Activated CD8-positive, alpha-beta memory T cell treated with anti-CD3 and anti-CD28 coated beads for 1 hour (primary cell): ENCODE measurements at places on chromosomes 5 and 9.

- no peak for DNase-seq
Observed at GRCh38 chr5:2602451-2603271, 148.8 kb downstream of the IRX2 start.

- no peak for DNase-seq
Observed at GRCh38 chr5:56480705-56481427, 247.7 kb upstream of the ANKRD55 start.

DNA sequence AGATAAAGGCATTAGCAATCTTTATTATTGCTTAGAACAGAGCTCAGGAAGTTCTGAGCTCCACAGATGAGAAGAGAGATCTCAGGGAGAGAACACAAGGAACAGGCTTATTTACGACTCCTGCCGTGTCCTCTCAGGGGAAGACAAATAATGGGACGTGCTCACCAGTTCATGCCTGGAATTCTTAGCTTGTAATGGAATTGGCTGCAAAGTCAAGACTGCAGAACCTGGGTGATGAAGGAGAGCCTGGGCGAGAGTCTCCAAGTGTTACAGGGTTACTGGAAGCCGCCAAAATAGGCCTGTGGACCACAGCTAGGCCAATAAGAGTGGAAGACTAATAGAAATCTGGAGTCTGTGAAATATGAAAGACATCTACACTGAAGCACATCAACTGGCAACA, 174.5 kb upstream of the ADAMTSL1 start:
- DNase-seq, result no peak

GRCh38 chr9:77023726-77024125, 4.3 kb downstream of the FOXB2 start:
- DNase-seq, result no peak

GRCh38 chr9:5562806-5563416, 52.6 kb downstream of the PDCD1LG2 start:
- no peak for DNase-seq

- no peak for DNase-seq
Observed at GRCh38 chr9:95082401-95083084, 235.0 kb downstream of the FANCC start.

GRCh38 chr5:122674385-122674784, 100.5 kb upstream of the SNX2 start:
- DNase-seq, result no peak

- DNase-seq, result no peak
Observed at GRCh38 chr9:121450241-121450640, 49.4 kb downstream of the GGTA1 start.

- DNase-seq, result no peak
Observed at GRCh38 chr5:164051745-164052144, 546.3 kb downstream of the MAT2B start.

- no peak for DNase-seq
Observed at GRCh38 chr9:69620731-69621130, 51.4 kb downstream of the APBA1 start.

GRCh38 chr9:3180696-3181048, 336.8 kb upstream of the PUM3 start:
- DNase-seq, result no peak

GRCh38 chr5:81336556-81336955, 35.2 kb downstream of the ZCCHC9 start:
- no peak for DNase-seq

GRCh38 chr5:27845248-27845647, 806.9 kb upstream of the CDH9 start:
- DNase-seq, result no peak

DNA sequence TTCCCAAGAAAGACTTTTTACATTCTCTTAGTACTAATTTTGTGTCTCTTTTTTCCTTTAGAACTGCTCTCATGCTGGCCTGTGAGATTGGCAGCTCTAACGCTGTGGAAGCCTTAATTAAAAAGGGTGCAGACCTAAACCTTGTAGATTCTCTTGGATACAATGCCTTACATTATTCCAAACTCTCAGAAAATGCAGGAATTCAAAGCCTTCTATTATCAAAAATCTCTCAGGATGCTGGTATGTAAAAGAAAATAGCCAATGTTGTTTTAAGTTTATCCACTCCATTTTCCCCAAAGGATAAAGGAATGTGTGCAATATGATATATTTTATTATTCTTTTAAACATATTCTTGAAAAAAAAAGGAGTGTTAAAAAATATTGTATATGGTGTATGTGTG, 27.3 kb upstream of the TTC23L start:
- no peak for DNase-seq

GRCh38 chr5:53427965-53428364, 52.5 kb upstream of the FST start:
- DNase-seq, result no peak

GRCh38 chr9:115598751-115599150, 480.8 kb upstream of the TNC start:
- no peak for DNase-seq

GRCh38 chr9:121455527-121456239, 44.0 kb downstream of the GGTA1 start:
- no peak for DNase-seq

DNA sequence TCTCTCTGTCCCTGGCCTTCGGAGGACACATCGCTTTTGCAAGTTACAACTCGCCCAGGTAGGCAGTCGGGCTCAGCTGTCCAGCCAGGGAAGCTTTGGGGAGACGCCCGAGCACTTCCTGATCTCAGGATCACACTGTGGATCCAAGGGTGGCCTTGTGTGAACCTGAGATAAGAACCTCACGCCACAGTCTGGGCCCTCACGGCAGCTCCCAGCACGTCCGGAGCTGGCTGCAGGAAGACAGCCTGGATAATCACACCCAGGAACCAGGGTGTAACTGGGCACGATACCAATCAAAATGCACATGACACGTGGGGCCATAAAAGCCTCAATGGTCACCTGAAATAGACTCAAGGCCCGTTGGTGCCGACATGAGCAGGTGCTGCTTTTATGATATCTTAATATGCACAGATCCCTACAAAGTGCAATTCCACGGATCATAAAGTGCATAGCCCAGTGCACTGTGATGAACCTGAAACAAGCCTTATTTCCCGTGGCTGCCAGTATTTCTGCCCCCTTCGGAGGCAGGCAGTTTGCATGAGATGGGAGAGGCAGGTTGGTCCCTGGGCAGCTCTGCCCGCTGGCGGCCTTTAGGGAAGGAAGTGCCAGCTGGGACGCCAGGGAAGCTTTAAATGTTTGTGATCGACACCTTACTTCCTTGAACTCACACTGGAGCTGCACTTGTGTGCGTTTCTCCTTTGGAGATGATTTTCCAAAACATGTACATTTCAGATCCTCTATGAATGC, 14.5 kb downstream of the SLC6A18 start:
- DNase-seq, result no peak

GRCh38 chr5:155418960-155419579, 405.5 kb downstream of the KIF4B start:
- DNase-seq, result no peak

DNA sequence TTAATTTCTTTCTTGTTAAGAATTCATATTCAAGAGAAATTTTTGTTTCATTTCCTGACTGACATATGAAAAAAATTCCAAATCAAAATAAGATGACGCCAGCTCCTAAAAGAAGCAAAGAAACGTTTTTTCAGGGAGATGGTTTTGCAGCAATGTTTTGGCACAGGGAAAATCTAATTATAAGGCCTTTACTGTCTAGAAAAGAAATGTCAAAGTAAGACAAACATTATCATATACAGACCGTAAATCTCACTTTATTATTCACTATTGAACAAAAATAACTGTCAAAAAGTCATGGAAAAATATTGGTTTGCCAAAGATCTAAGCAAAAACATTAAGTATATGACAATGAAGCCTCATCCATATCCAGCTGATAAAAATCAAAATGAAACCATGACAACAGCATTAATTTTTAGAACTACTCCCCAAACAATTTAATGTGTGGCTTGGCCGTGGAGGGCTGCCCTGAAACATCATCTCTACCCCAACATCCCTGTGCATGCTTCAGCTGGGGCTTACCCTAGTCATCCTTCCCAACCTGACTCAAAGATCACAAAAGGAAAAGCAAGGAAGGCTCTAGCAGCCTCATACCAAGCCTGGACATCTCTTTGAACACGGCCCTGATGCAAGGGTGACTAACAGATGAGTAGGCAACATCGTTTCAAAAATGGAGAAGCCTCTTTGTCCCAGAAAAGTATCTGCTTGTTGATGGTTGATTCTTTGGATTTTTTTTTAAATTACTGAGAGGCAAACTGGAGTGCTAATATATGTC, 95.6 kb downstream of the ARSB start:
- no peak for DNase-seq

DNA sequence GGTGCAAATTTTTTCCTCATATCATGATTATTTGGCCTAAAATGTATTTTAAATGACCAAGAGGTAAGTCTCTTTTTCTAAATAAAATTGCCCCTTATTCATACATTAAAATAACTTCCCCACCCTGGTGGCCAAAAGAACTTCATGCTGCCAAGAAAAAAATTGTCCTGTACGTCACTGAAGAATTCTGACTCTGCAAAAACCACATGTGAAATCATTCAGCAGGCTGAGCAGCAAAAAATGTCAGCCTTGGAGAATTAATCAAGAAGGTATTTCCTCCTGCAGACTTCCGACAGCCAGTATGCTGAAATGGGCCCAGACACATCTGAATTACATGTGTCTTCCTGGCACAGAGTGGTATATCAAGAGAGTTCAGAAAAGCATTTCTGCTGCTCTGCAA, 94.6 kb upstream of the HMHB1 start:
- no peak for DNase-seq

- DNase-seq, result no peak
Observed at GRCh38 chr5:56440871-56441740, 208.0 kb upstream of the ANKRD55 start.

GRCh38 chr5:144236499-144236898, 65.8 kb downstream of the KCTD16 start:
- DNase-seq, result no peak

- no peak for DNase-seq
Observed at GRCh38 chr5:154573011-154573410, 95.0 kb upstream of the HAND1 start.

DNA sequence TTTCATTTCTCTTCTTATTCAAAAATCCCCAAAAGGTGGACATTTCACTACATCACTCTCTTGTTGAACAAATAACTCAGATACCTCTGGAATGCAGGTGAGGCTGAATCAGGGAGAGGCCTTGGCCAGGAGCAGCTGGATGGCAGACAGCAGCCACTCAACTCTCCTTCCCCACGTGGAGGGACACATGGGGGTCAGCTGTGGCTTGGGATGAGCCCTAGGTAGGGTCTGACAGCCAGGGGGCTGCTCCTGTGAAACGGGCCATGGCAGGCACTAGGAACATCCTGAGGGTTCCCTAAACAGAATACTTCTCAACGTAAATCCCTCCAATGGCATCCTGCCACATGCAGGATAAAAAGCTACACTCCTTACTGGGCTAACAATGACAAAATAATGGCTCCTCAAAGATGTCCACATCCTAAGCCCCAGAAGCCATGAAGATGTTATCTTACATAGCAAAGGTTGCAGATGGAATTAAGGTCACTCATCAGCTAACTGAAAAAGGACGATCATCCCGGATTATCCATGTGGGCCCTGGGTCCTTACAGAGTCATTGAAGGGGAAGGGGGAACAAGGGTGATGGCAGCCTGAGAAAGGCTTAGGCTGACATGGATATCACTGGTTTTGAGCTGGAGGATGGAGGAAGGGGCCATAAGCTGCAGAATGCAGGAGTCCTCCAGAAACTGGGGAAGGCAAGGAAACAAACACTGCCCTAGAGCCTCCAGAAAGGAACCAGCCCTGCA, 31.4 kb upstream of the S1PR3 start:
- no peak for DNase-seq

- no peak for DNase-seq
Observed at GRCh38 chr5:33281431-33281843, 159.3 kb upstream of the TARS1 start.

- DNase-seq, result no peak
Observed at GRCh38 chr9:33265211-33265865, 489 bp downstream of the CHMP5 start.

GRCh38 chr9:94511955-94512265, 43.0 kb upstream of the PCAT7 start:
- no peak for DNase-seq

DNA sequence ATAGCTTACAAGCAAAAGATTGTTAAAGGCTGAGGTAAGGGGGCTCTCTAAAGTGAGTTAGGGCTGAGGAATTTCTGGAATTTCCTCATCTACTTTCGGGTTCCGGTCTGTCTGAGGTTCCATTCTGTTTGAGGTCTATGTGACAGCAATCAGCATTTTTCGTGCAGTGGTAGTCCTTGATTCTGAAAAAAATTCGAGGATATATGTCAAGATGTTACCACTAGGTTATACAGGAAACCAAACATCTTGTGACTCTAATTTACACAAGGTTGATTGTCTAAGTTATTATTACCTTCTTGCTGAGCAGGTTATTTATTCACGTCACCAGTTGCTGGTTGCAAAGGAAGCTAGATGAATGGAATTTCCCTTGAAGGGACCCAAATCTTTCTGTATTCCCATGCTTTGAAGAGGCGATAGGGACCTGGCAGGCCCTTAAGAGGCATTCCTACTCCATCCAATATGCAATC, 35.2 kb downstream of the RLN2 start:
- DNase-seq, result no peak
